ENCODE measurements at places on chromosomes 4 and X.

- DNase-seq: no peak
Observed at GRCh38 chr4:7351014-7351413, 83.7 kb downstream of the PSAPL1 start.

DNA sequence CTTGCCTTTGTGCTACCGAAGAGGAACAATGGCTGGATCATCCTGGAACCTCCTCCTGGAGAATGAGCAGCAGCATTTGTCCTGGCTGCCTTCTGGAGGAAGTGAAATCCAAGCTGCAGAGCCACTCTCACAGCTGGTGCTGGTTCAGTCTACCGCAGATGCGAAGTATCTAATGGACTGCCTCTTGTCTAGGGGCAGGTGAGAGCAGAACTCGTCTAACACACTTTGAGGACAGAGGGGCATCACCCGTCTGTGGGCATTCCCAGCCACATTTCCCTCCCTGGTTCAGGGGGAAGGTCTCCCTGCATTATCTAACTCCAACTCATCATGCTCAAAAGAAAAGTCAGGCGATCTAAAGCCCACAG, 338.2 kb upstream of the GATB start:
- DNase-seq: no peak

GRCh38 chr4:126123611-126124325, 809.0 kb downstream of the FAT4 start:
- no peak for DNase-seq

- no peak for DNase-seq
Observed at GRCh38 chr4:112895811-112896608, 153.4 kb upstream of the ANK2 start.

DNA sequence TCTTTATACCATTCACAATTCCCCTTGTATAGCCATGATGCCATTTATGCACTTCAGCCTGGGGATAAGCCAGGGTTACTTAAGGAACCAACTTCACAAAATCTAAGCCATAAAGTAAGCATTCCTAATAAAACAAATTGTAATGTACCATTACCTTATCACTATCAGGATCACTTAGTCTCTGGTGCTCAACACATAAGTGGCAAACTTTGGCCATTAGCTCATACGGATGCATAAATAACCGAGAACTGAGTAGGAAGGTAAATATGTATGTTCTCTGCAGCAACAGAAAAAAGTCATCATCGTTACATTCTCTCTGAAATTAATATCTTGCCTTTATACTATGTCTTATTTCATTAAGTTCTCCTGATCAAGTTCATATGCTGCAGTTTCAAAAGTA, 14.4 kb downstream of the RASGEF1B start:
- no peak for DNase-seq

DNA sequence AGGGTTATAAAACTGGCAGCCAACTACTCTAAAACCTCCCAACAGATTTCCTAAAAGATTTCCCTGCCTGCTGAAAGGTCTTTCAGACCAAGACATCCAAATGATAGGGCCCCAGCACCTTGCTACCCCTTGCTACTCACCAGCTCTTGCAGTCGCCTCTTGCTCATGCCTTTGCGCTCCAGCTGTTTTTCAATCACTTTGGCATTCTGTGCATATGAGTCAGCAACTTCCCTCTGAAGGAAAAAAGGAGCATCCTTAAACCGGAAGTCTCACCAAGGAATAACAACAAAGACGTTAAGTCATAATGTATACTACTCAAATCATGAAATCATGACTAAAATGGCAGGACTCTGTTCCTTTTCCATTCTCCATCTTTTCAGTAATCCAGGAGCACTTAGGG, 24.0 kb downstream of the STEEP1 start:
- DNase-seq: no peak

DNA sequence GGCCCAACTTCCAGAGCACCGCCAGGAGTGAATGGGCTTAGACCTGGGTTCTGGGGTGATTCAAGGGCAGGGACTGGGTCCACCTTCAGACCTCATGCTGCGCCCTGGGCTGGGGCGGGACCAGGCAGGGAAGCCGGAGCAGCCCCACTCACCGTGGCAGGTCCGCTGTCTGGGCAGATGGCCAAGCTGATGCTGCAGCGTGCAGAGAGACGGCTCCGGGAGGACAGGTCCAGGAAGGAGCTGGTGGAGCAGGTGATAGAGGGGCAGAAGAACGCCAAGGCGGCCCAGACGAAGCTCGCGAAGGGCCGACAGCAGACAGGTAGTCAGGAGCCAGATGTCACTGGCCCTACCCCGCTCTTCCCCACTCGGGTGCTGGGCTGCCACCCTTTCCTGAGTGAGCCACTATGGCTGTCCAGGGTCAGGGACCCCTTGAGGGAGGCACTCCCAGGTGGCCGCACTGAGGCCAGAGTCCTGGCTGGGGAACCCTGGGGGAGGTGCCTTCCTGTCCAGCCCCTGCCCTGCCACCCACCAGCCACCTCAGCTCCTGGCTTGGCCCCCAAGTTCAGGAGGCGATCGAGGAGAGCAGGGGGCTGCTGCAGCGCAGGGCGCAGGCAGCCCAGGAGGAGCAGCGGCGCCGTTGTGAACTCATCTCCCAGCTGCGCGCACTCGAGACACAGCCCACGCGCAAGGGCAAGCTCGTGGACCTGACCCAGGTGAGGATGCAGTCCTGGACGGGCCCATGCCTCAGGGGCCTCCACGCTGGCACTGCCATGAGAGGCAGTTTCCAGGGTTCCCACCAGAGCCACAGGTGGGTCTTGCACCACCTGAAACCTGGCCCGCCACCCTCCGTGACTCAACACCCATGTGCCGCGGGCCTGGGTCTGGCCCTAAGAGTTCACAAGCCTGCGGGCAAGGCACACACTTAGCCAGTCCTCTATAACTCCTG, 10.1 kb upstream of the RNF4 start:
- DNase-seq: no peak

DNA sequence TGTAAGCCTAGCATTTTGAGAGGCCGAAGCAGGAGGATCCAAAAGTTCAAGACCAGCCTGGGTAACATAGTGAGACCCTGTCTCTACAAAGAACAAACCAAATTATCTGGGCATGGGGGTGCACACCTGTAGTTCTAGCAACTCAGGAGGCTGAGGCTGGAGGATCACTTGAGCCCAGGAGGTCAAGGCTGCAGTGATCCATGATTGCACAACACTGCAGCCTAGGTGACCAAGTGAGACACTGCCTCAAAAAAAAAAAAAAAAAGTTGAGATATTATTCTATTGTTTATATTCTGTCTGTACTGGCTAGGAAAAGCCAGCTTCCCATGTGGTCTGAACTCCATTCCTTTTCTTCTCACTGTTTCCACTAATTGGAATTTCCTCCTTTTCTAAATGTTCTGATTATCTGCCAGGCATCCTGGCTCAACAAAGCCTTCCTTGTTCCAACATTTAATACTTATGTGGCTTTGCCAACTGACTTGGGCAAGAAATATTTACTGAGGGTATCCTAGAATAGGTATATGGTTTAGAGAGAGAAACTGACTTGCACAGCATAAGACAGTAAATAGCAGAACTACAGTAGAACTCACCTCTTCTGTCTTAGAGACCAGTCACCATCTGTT, 175.2 kb upstream of the ADAMTS3 start:
- no peak for DNase-seq

DNA sequence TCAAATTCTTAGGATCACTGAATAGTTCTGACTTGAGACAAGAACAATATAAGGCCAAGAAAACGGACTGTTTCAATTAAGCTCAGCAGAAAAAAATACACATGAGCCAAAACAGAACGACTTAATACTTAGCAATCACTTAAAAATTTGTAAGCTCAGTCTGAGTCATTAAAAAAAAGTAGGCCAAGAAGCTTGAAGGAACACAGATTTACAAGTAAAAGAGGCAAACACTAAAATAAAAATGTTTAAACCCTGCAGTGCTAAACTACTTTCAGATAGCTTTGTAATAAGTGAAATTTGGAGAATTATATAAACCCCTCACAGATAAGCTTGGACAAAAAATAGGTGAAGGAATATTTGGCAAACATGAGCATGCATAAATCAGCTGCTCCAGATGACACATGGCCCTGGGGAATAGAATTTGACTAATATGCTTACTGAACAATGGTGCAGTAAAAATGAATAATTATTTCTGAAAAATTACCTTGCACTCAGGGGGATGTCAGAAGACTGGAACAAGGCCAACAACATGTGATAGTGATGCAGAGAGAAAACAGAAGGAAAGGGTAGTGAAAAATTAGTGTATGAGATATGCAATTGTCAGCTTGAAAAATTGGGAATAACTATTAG, 49.6 kb downstream of the LNX1 start:
- no peak for DNase-seq

GRCh38 chr4:56727150-56727549, 46.1 kb upstream of the HOPX start:
- no peak for DNase-seq

- no peak for DNase-seq
Observed at GRCh38 chrX:151543706-151544105, 19.8 kb upstream of the PASD1 start.

- no peak for DNase-seq
Observed at GRCh38 chr4:63105839-63106238, 1303.4 kb downstream of the TECRL start.

- DNase-seq: no peak
Observed at GRCh38 chrX:69038188-69038587, 127.1 kb downstream of the PJA1 start.

- DNase-seq: no peak
Observed at GRCh38 chr4:137075586-137075985, 456.7 kb downstream of the PCDH18 start.

GRCh38 chrX:67545893-67546495, 2.2 kb downstream of the AR start:
- no peak for DNase-seq

DNA sequence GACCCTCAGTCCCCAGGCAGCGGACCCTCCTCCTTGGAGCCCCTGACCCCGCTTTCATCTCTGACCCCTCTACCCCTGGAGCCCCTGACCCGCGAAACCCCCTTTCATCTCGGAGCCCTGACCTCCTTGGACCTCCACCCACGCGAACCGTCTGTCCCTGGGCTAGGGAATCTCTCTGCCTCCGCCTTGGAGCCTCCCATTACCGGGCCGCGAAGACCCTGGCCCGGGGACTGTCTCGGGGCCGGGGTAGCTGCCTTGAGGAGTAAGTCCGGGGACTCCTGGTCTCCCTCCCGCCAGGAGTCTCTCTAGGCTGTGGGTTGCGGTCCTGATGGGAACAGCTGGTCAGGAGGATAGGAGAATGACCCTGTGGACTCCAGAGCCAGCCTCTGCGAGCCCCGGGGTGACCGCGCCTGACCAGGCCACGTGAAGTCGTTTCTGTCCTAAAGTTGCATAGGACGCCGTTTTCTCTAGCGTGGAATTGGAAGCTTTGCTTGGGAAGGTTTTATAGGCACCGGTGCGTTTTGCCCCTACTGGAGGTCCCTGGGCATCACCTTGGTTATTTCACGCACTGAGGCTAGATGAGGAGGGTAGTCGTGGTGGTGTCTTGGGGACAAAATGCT, 824 bp downstream of the TBC1D14 start:
- no peak for DNase-seq

- no peak for DNase-seq
Observed at GRCh38 chr4:82713856-82714255, 84.7 kb downstream of the SCD5 start.

- DNase-seq: no peak
Observed at GRCh38 chr4:172619218-172619617, 549.4 kb upstream of the GALNT7 start.

DNA sequence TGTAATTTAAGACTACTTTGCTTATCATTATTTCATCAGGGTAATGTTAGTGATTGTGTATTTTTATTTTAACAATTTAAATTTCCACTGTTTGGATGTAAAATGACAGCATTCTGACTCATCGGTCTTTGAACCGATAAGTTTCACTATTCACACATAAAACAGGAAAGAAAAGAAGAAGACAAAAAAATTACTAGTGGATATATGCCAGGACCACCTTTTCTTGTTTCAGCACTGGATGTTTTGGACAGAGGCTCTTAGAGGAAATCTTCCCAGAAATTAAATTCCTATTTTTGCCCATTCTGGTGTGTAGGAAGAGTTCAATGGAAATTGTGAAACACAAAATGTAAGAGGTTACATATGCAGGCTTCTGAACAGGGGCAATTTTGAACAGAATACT, 57.4 kb downstream of the VEGFC start:
- no peak for DNase-seq

GRCh38 chrX:116198810-116199209, 28.3 kb downstream of the AGTR2 start:
- DNase-seq: no peak

- no peak for DNase-seq
Observed at GRCh38 chr4:10344824-10345223, 112.4 kb downstream of the ZNF518B start.

DNA sequence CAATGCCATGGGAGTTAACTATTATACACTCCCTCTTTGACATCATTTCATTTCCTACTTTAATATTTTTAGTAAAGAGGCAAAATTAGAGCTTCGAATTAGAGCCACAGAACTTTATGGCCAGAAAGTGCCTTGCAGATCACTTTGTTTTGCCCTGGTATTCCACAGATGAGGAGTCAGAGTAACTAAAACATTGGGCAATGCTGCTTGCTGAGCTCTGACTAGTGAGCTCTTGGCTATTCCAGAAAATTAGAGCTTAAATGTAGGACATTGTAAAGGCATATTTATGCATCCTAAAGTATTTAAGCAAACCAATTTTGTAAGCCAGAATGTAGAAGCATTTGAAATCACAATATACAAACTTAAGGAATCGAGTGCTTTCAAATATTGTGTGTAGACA, 6.3 kb upstream of the ZNF827 start:
- no peak for DNase-seq

DNA sequence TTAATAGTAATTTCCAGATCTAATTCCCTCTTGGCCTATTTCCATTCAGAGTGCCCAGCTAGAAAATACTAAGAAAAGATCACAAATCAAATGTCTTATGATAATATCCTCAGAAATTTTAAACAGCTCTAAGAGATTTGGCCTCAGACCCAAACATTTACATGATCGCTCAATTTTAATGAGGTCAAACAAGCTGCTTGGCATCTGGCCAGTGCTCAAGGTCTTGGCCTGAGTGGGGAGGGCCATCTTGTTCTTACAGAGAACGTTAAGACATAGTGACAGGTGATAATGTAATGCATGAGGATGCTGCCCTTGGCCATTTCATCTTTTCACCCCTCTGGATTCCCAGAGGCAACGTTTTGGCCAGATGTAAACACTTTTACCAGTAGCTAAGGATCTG, 159.2 kb upstream of the SLC7A11 start:
- no peak for DNase-seq

- DNase-seq: no peak
Observed at GRCh38 chrX:9249051-9249846, 215.3 kb upstream of the FAM9B start.

DNA sequence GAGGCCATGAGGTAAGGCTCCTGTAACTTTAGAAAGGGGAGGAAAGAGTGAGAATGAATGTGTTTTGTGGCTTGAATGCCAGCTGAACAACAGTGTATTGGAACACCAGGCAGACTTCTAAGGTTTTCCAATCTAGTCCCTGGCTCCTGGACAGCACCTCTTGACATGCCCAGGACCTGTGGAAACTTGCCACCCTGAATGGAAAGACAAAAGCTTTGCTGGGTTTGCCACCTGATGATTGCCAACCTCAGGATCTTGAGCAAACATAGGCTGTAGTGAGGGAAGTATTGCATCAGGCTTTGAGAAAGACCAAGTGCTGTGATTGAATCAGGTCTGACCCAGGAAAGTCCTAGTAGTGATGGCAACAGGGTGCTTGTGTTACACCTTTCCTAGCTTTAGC, 1393.1 kb upstream of the DIAPH2 start:
- DNase-seq: no peak

All from D341Med (cell line).